ENCODE measurements at places on chromosomes 12 and 14. TPM values are rescaled to one million over a fixed set of nuclear protein-coding genes. Genes with fewer than 3 reads are reported as not detected.

- DNase-seq = no peak
Observed at GRCh38 chr14:93859957-93860356, 67.2 kb upstream of the FAM181A start.

DNA sequence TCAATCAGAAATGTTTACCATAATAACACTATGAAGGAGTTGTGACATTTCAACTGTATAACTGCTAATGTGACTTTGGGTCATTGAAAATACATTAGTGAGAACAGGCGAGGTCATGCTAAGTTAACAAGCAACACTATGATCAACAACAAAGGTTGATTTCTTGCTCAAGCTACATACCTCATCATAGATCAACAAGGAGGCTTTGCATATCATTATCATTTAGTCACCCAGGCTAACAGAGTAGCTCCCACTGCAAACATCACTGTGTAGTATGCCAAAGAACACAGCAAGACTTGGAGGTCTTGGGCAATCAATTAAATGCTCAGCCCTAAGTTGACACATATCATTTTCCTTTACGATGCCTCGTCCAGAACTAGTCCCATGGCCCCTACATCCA is 212.5 kb downstream of the NOVA1 start:
- DNase-seq = no peak

GRCh38 chr12:82326905-82327503 is 31.2 kb downstream of the CCDC59 start:
- no peak for DNase-seq

KLHL33 gene
- total RNA-seq = 0.42 TPM

DNA sequence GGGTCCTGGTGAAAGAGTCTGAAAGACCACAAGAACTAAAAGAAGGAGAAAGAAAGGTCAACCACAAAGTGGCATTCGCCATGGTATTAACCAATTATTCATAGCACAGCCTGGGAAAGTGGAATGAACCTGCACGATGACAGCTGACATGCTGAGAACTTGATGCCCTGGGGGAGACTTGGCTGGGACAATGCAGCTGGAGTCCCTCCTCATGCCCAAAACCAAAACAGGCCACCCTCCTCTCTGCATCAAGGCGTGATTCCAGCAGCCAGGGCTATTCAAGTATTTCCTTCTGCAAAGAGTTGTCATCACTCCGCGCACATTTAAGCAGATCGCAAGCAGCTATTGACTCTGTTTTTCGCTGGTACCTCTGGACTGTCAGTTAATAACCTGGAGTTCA is 167.1 kb upstream of the NOS1 start:
- no peak for DNase-seq

CFAP54 gene
- 4.2 TPM for total RNA-seq

KCNA5 gene
- 58.8 TPM for total RNA-seq

GRCh38 chr12:24728366-24728765 is 220.5 kb downstream of the BCAT1 start:
- no peak for DNase-seq

CEBPE gene
- not detected for total RNA-seq

CLEC7A gene
- 24.3 TPM for total RNA-seq

- DNase-seq = no peak
Observed at GRCh38 chr14:104281768-104282301, 143.4 kb downstream of the KIF26A start.

SLC11A2 gene
- total RNA-seq = 61.6 TPM

GRCh38 chr12:130973109-130973508 is 19.4 kb downstream of the ADGRD1 start:
- no peak for DNase-seq

- DNase-seq = no peak
Observed at GRCh38 chr12:66189889-66190288, 875 bp downstream of the IRAK3 start.

- DNase-seq = no peak
Observed at GRCh38 chr14:24186831-24187538, 1.6 kb downstream of the IPO4 start.

- DNase-seq = no peak
Observed at GRCh38 chr12:52280796-52281560, 6.5 kb downstream of the KRT86 start.

ATP2A2 gene
- total RNA-seq = 290 TPM

- DNase-seq = no peak
Observed at GRCh38 chr12:123387508-123388176, 3.7 kb downstream of the KMT5A start.

KRT82 gene
- total RNA-seq = not detected

Measured in thoracic aorta (tissue), 2 donors.